Activated T-helper 1 cell treated with anti-CD3 and anti-CD28 coated beads, Interleukin-2, amount 50 U/mL, for 16 hours (primary cell): ENCODE measurements at places on chromosomes 5 and 9.

DNA sequence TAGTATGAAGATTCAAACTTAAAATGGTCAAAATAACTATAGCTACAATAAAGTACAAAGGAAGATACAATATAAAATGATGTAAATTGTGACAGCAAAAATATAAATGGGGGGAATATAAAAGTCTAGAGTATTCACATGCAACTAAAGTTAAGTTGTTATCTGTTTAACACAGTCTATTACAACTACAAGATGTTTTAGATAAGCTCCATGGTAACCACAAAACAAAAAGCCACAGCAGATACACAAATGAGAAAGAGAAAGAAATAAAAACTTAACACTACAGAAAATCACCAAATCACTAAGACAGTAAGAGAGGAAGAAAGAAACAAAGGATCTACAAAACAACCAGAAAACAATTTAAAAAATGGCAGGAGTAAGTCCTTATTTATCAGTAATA is 17.0 kb upstream of the SH3TC2 start:
- no peak for DNase-seq

- no peak for DNase-seq
These were observed 564.0 kb downstream of the PSAT1 start for GRCh38 chr9:78860801-78861475.

DNA sequence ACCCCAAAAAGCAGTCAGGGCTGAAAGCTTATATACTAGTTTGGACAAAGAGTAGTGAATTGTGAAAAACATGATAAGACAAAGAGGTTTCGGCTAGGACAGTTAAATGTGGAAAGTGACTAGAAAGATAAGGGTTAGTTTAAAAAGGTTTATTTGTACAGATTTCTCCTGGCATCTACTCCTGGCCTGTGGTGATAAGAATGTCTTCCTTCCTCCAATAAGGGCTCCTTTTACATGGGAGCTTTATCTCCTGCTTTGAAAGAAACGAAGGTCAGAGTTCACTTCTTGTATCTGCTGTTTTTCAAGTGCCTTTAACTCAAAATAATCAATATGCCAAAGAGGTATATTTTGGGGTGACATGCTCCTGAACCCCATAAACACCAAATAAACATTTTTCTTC is 776.1 kb upstream of the COX7C start:
- no peak for DNase-seq

DNA sequence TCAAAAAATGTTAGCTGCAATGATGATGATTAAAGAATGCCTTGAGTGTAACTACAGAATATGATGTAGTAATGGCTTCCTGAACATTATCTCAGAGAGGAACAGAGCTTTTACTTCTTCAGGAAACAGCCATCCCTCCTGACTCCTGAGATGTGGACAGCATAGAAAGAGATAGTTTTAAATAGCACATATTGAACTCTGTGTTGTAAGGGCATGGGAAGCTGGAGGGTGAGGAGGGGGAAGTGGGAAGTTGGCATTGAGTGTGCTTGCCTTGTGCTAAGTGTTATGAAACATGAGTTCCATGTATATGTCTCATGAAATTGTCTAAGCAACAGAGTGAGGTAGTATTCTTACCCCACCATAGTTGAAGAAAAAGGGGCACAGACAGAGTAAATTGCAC is 161.5 kb upstream of the SLC28A3 start:
- DNase-seq, result no peak

GRCh38 chr5:2338686-2339085 is 412.8 kb downstream of the IRX2 start:
- no peak for DNase-seq

DNA sequence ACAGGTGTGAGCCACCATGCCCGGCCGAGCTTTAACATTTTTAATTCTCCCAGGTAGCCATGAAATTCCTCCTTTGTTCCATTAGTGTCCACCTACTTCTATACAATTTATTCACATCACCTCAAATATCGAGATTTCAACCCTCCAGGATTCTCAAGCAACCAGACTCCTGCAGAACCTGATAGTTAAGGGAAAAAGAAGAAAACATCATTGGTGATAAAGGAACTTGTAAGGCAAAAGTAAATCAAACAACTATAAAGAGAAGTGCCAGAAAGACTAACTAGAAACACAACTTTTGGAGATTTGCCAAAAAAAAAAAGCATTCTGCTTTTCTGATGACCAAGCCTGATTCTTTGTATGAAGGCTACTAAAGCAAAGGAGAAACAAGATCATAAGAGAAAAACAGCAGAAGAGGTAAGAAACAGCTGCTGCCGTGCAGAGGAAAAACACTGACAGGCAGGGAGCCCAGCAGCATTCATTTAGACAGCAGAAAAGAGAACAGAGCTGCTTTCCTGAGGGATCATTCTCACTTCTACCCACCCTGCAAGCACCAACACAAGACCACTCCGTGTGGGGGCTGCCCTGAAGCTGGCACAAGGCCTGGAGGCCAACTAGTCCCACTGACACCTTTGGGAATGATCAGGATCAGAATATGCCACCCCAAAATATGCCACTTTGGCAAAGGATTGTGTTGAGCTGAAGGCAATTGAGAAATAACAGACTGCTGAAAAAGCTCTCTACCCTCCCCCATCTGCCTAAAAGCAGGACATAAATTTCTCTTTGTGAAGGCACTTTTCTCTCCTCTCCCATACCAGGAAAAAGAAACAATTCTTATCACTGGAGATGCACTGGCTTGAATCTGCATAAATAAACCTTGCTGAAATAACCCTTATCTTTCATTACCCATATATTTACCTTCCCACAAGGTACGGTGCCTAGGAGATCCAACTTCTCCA is 75.1 kb downstream of the ALDH7A1 start:
- DNase-seq, result no peak

DNA sequence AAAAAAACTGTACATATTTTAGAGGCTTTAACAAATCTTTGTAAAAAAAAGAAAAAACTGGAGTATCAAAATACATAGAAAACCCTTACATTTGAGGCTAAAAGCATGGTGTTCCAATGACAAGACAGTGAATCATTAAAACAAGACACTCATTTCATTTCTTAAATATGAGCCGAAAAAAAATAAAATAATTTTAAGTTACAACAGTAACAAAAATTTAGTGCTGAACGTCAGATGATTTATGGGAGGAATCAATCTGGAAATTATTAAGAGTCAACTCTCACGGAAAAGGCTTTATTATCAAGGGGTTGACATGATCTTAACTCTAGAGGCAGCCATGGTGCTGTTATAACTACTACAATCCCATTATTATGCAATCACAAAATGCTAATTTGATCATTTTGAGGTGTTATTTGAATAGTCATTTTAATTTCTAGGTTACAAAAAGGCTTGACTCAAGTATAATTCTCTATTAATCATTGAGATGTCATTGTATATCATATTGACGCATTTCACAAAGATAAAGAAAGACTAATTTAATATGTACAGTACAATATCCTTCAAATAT is 51.9 kb downstream of the MAPKAP1 start:
- DNase-seq, result no peak

GRCh38 chr9:125626187-125626586 is 80.8 kb downstream of the MAPKAP1 start:
- DNase-seq, result no peak

DNA sequence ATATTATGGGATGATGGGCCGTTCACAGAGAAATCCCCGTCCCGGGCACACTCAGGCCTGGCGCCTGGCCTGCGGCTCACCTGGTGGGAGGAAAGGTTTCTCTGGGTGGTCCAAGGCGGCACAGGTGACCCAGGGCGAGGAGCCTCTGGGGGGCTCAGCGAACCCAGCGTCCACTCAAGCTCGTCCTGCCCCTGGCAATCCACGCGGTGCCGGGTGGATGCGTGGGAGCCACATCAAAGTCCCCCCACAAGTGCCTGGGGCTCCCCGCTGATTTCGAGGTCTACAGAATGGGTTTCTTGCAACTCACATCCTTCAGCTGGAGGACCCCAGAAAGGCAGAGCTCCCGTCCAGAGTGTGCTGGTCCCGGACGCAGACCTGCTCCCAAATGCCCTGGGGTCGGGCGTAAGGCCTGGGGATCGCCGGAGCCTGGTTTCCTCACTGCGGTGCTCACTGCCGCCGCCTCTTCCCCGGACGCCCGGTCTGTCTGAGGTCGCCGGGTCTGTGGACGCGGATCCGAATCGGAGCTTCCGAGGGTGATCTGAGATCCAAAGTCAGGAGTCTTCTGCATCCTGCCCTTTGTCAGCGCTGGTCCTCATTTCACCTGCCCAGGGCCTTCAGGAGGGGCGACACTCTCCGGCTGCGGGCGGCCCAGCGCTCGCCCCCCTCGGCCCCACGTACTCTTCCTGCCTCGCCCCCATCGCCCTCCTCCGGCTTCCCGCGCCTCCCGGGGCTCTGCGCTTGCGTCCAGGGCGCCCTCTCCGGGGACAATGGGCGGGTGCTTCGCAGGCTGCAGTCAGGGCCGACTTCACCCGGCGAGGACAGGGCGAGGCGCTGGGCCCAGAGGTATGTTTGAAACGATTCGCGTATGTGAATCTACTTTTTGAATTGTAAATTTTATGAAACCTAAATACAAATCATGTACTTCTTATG is 20.0 kb upstream of the RUFY1 start:
- peak; percentile 22 for DNase-seq

GRCh38 chr5:96896806-96897205 is 20.5 kb downstream of the ERAP2 start:
- no peak for DNase-seq

GRCh38 chr5:158840193-158840592 is 259.5 kb downstream of the EBF1 start:
- no peak for DNase-seq

DNA sequence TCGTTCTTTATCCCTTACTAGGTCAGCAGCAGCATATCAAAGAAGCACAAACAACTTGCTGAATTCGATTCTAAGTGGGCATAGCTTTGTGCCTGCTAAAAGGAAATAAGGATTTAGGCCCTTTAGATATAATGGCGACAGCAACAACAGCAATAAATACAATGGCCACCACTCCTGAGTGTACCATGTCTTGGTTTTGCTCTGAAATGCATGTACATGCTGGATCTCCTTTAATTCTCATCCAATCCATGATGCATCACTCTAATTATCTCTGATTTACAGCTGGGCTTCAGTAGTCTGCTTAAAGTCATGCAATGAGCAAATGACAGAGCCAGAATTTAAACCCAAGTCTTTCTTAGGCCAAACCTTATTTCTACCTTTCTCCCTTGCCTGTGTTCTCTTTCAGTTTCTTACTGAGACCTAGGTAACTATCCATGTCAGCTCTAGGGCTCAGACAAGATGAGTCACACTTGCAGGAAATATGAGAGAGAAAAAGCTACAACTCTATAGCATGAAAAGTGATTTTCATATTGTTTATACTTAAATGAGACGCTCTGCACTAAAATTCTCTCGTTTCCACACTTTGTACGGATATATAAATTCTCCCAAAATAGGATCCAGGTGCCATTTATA is 111.8 kb downstream of the HMHB1 start:
- no peak for DNase-seq

DNA sequence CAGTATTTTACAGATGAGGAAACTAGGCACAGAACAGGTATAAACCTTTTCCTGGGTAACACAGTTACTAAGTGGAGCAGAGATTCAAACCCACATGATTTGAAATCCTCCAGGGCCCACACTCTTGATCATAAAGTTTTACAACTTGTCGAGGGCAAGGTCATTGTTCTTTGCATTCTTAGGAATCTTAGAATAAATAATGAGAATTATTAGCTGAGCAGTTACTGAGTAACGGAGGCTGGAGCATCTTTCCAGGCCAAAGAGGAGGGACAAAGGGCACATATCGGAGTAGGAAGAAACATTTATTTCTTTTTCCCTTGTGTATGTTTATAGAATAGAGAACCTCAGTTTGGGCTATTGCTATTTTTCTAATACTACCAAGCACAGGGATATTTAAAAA is 27.1 kb upstream of the F2R start:
- no peak for DNase-seq

DNA sequence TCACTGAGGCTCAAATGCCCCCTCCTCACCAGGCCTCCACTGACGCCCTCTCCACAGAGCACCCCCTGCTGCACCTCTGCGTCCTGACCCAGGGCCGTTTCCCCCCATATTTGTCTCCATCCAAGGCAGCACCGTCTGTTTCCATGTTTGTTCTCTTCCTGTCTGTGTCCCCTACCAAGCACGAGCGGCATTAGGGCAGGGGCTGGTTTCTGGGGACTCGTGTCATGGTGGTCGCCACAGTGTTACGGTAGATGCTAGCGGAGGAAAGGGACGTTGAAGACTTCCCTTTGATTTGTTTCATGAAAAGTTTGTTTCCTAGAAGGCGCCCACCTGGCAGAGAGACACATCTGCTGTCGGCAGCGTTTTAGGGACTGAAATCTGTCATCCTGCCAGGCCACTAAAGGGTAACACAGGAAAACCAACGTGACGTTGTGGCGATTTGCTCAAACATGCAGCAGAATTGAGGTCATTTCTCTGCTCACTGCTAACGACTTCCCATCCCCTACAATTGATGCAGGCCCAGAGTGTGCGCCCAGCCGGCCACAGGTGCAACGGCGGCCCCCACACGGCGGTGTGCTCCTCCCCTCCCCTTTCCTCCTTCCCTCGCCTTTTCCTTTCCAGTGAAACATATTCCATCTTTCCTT is 79.3 kb upstream of the IRX4 start:
- DNase-seq, result no peak

DNA sequence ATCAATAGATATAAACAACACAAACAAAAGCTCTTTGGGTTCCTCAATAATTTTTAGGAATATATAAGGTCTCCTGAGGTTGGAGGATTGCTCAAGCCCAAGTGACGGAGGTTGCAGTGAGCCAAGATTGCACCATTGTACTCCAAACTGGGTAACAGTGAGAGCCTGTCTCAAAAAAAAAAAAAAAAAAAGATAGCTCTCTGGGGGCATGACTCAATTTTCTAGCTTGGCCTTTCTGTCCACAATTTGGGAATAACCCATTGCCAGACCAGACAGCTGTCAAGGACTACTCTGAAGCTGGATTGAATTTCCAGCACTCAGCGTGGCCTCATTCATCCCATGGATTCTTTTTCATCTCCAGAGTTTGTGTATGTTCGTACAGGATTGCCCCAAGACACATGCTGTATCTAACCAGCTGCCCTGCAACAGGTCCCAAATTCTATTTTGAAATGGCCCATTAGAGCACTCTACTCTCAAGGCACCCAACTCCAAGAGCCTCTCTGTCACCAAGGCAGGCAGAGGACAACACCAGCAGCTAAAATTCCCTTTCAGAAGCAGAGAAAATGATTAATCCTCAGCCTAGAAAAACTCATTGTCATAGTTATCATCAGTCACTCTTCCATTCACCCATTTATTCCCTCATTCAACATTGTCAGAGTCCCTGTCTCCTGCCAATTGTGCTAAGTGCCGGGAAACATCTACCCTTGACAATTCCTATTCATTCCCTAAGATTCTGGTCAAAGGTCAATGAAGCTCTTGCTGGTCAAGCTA is 8.7 kb downstream of the FAM193B start:
- no peak for DNase-seq
